Hepatic stellate cell (primary cell): ENCODE measurements at places on chromosomes 7 and 10.
A peak's percentile ranks its signal among the peaks of the same experiment; 100 is the strongest.

- no peak for DNase-seq
These were observed 103.2 kb downstream of the DYNC1I1 start for GRCh38 chr7:95875519-95875918.

GRCh38 chr10:15715619-15716227, 4.0 kb downstream of the ITGA8 start:
- peak; percentile 36 for DNase-seq

DNA sequence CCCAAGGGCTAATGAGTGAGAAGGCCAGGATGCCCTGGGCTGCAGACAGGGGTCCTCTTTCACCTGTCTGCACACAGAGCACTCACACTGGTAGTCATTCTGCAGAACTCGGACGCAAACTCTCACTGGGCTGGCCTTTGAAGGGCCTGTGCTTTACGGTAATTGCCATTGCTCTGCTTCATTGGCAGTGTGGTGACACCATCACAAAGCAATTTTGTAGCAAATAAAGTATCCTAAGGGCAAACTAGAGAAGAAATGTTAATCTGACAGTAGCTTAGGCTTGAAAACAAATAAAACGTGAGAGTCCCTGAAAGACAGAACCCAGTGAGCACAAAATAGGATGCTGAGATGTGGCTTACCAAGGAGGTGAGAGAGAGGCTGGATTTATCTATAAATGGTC, 30.6 kb upstream of the FIGNL1 start:
- DNase-seq = no peak

GRCh38 chr7:67523713-67524112, 527.1 kb downstream of the TYW1 start:
- DNase-seq = no peak

- no peak for DNase-seq
These were observed 132.0 kb downstream of the CFAP58 start for GRCh38 chr10:104485632-104486031.

GRCh38 chr7:157405914-157406810, 69.4 kb downstream of the DNAJB6 start:
- no peak for DNase-seq
